ENCODE measurements at places on chromosomes 3 and 15.
A peak's percentile ranks its signal among the peaks of the same experiment; 100 is the strongest.

- no peak for ATAC-seq
These were observed 91.7 kb upstream of the LPP start for GRCh38 chr3:188062216-188062615.

GRCh38 chr15:58221591-58222241, 83.5 kb downstream of the AQP9 start:
- no peak for ATAC-seq

DNA sequence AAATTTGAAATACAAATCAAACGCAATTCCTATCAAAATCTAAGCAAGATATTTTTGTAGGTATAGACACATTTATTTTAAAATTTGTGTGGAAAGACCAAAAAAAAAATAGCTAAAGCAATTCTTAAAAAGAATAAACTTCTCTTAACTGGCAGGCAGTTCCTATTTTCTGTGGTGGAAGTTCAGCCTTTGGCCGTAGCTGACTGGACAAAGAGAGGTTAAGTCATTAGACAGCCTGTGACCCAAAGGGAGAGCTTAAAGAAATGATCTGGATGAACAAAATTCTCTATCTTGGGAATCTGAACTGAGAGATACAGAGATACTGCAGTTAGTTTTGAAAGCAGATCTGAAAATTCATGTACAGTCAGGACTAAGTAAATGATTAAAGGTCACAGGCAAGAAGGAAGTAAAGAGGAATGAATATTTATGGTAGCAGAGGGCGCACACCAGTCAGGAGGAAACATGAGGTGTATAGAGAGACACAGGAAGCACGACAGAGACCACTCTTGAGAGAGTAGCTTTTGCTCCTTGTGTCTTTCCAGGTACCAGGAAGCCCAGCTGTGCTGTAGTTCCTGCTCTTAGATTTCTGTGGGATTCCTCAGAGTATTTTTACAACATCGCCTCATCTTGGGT, 57.5 kb downstream of the TPRG1 start:
- no peak for ATAC-seq

DNA sequence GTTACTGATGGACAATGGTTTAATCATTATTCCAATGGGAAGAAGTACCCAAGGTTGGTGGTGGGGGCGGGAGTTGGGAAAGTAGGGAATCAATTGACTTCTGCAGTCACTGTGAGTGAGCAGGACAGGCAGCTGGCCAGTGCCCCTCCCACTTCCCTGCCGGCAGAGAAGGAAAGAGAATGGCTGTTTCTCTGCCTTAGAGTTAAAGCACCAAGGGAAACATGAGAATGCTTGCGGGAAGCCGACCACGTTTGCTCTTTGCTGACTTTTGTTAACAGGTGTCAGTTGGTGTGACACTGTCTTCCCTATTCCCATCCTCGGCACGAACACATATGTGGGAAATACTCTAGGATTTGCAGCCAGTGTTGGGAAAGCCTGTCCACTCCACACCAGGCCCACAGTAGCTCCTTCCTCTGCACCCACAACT, 33.5 kb upstream of the MFSD1 start:
- no peak for ATAC-seq

DNA sequence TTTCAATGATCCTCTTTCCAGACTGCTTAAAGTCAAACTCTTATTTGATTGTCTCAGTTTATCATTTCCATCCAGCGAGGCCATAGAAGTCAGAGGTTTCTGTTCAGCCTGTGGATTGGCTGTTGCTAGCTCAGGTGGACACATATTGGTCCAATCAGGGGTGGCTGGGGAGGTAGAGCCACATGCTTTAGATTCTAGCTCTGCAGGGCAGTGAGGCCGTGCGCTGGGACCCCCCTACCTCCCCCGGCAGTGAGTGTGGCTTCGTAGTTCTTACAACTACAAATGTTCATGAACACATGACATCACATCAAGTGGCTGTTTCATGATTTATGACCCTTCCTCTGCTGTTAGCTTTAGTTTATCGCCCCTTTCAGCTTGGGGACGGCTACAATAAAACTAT, 18.0 kb downstream of the APOD start:
- ATAC-seq = no peak

- ATAC-seq = no peak
These were observed 193.8 kb downstream of the SCAPER start for GRCh38 chr15:76711351-76711827.

DNA sequence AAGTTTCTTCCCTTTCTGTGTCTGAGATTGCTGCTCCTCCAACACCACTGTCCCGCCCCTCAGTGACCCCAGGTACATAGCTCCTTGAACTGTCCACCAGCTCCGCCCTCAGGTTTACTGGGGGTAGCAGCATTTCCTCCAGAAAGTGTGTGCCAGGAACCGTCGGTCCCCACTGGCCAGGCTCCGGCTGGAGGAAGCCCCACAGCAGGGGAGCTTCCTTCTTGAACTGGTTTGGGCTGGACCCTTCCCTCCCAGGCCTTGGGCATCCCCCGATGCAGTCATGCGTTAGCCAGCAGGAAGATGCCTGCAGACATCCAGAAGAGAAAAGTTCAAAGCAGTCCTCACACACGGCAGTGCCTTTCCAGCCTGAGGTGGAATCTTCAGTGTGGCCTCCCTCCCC, 19.7 kb downstream of the PAK6 start:
- ATAC-seq = no peak

DNA sequence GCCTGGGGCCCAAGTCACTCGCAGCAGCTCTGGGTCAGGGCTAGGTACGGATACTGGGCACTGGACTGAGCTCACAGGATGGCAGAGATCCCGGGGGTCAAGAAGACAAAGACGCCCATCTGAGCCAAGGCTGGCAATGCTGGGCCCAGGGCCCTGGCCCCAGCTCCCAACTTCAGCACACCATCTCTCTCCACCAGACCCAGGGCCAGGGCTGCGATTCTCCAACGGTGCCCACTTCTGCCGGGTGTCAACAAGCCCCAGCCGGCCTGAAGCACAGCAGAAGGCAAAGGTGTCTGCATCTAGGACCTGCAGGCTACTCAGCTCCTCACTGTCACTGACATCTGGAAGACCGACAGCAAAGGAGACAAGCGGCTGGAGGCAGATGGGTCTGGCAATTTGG, 8.6 kb downstream of the WDR73 start:
- no peak for ATAC-seq

GRCh38 chr3:172559020-172559419, 35.8 kb upstream of the TNFSF10 start:
- no peak for ATAC-seq

DNA sequence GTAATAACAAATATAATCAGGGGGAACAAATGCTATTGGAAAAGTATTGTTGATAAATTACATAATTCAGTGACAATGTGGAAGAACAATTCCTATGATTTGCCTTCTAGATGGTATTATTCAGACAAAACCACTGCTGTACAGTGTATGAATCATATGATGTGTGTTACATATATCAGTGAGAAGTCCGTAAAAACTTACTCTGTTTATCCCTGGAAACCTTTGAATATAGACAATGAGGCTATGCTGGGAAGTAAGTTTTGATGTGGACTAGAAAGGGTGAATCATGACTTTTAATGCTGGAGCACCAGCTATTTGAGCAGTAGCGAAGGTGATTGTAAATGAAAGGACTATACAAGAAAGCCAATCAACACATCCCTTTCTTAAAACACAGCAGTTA, 17.9 kb downstream of the C3orf38 start:
- ATAC-seq = no peak

GRCh38 chr15:67134871-67135492, 69.6 kb downstream of the SMAD3 start:
- no peak for ATAC-seq

- ATAC-seq = peak; percentile 41
These were observed 890.7 kb upstream of the EPHA6 start for GRCh38 chr3:95923496-95924210.

- no peak for ATAC-seq
These were observed 37.0 kb upstream of the PLXNA1 start for GRCh38 chr3:126945891-126946290.

GRCh38 chr3:549636-550035, 353.1 kb downstream of the CHL1 start:
- ATAC-seq = no peak

- ATAC-seq = no peak
These were observed 125.0 kb upstream of the TRIM42 start for GRCh38 chr3:140552898-140553297.

DNA sequence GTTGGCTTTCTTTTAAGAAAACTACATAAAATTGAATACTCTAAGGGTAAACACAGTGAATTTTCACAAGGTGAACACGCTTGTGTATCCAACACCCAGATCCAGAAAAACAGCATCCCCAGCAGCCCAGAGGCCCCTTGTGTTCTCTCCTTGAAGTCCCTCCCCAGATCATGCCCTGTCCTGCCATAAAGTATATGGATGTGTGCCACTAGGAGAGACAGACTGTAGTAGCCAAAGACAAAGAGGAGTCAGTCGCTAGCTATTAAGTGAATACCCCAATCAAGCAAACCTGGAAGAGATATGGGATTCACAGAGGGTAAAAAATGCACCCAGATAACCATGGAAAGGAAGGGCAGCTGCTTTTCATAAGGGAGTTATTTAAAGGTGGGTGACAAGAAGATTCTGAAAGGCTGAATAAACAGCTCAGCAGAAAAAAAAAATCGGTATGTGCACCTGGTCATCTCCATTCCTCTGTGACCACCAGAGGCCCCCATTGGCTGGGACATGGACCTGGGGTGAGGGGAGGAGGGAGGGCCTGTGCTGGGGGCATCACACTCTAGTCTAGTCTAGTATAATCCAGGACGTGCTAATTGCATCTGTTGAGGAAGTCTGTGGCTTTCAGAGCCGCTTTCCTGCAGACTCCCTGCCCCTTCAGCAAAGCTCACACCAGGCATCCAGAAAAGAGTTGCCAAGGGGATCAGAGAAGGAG, 167.3 kb upstream of the NDN start:
- ATAC-seq = no peak

DNA sequence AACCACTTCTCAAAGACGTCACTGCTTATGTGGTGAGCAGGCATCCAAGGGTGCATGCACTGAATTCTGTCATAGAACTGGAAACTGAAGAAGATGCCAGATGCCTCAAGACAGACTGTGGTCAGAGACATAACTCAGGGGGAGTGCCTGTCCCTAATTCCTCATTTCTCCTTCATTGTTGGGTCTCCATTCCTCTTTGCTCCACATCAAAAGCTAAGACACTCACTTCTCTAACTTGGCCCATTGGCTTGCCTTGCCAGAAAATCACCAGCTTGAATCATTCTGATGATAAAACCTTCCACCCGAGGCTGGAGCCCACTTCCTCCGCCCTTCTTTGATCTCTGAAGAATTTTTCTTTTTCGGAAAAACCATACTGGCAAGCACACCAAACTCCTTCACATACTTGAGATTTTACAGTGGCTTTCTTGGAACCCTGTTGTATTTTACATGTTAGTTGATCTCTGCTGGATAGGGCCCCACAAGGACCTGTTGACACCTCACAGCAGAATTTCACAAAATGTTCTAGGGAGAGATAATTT, 69.9 kb downstream of the COL8A1 start:
- ATAC-seq = no peak

GRCh38 chr3:102532901-102533300, 98.1 kb downstream of the ZPLD1 start:
- ATAC-seq = no peak

DNA sequence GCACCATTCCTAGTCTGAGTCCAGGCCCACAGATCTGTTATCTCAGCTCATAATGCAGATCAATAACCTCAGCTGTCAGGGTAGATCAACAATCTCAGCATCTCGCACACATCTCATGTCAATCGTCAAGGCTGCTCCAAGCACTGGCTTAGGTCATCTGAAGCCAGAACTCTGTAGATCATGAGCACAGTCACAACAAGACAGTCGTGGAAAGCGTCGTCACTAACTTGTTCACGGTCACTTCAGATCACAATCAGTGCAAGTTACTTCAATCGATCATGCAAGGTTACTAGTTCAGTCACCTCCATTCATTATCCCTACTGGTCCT, 71.8 kb downstream of the RBPMS2 start:
- no peak for ATAC-seq

- ATAC-seq = no peak
These were observed 31.2 kb downstream of the BCHE start for GRCh38 chr3:165805946-165806561.

Measured in activated CD4-positive, CD25-positive, alpha-beta regulatory T cell treated with anti-CD3 and anti-CD28 coated beads, Interleukin-2, amount 50 U/mL, for 24 hours (primary cell).